ENCODE measurements at places on chromosomes 2 and 18.

DNA sequence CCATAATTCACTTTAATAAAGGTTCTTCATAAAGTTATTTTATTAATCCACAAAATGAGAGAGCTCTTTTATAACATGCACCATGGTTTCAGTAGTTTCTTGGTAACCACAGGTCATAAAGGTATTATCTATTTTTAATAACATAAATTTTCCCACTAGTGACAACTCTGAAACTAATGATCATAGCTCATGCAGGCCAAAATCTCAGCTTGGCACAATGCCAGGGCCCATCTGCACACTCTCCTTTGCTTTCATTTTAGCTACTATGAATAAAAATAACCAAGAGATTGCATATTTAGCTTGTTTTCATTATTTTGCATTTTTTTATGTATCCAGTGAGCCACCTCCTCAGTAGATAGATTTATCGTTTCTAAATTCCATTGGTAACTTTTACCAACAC lies 691.8 kb upstream of the CHAC2 start:
- no peak for ATAC-seq

- ATAC-seq = no peak
These were observed 86.0 kb downstream of the RAPGEF4 start for GRCh38 chr2:172821370-172822338.

DNA sequence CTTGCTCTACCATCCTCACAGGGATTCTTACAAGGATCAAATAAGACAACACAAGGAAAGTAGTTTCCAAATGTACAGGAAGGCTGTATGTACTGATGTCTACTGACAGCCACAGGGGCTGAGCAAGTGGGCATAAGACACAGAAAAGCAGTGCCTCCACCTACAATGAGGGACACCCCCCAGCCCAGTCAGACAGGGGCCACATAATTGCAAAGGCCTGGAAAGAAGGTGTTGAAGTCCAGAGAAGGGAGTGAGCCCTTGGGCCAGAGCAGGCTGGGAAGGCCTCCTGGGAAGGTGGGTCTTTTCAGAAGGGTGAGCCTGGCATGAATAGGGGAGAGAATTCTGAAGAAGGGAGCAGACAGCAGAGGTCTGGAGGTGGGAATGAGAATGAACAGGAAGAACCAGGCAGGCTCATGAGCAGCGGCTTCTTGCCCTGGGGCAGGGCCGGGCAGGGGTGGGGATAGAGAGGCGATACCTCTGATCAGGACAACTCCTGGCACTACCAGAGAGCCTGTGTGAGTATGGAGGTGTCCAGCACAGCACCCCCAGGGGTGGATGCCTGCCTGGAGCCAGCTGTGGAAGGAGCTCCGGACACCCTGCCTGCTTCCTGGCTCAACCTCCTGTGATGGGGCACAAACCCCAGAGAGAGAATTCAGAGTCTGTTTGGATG lies 30.1 kb downstream of the HS1BP3 start:
- ATAC-seq = no peak

- ATAC-seq = no peak
These were observed 912.6 kb upstream of the FSHR start for GRCh38 chr2:50066873-50067272.

DNA sequence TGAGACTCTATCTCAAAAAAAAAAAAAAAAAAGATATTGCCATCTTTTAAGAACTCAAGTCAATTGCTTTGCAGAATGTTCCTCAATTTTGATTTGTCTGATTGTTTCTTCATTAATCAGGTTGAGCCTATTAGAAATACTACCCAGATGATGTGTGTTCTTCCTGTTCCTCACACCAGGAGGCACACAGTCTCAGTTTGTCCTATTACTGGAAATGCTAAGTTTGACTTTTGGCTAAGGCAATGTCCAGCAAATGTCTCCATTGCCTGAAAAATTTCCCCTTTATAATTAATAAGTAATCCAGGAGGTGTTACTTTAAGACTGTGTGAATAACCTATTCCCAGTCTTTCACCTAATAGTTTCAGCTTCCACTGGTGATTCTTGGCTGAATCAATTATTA lies 28.4 kb downstream of the BOLA3 start:
- ATAC-seq = no peak

DNA sequence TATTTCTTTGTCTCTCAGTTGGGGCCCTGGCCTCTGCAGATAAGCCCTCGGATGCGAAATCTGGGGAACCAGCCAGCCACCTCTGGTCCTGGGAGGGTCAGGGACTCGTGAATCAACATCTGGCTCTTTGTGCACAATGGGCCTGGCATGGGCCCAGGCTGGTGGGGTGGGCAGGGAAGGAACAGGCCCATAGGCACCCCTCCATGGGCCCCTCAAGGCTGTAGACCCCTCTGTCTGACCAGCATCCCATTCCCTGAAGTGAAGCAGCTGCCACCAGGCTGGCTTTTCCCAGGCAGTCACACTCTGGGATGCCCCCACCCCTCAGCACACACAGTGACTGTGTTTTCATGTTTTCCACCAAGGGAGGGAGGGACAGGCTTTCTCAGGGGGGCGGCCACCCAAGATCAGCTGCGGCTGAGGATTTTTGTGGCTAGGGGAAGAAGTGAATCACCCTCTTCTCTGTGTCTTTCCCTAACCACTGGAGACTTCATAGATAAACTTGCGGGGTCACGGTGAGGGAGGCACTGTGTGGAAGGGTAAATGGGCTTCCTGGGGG lies 166.0 kb downstream of the AGAP1 start:
- ATAC-seq = no peak

DNA sequence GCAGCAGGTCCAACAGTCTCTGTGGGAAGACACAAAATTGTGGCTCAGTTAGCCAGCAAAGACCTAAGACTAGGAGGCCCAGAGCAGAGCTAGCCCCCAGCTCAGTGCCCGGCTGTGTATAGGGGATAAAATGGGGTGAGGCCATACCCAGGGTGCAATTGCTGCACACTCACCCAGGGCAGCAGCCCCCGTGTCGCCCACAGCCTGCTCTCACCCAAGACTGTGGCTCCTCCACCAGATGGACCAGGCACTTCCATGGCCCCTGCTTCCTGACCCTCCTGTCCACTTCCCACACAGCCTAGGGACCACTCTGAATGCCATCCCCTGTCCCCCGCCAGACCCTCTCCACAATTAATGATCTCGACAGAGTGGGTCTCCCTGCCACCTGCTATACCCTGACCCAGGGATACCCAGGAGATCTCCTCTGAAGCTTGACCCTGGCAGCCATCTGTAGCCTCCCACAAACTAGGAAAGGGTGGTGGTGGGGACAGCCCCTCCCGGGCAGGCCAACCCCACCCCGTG lies 85.7 kb downstream of the HS1BP3 start:
- ATAC-seq = no peak

- ATAC-seq = no peak
These were observed 30.1 kb downstream of the HRH4 start for GRCh38 chr18:24490539-24490938.

GRCh38 chr18:32612651-32613050 lies 142.0 kb upstream of the GAREM1 start:
- ATAC-seq = no peak

- no peak for ATAC-seq
These were observed 56.5 kb upstream of the COL5A2 start for GRCh38 chr2:189236066-189236465.

DNA sequence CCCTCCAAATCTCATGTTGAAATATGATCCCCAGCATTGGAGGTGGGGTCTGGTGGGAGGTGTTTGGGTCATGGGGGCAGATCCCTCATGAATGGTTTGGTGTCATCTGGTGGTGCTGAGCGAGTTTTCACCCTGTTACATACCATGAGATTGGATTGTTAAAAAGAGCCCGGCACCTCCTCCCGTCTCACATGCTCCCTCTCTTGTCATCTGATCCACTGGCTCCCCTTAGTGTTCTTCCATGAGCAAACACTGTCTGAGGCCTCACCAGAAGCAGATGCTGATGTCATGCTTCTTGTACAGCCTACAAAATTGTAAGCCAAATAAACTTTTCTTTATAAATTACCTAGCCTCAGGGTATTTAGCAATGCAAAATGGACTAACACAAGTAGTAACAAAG lies 405.0 kb upstream of the SLC39A10 start:
- no peak for ATAC-seq

DNA sequence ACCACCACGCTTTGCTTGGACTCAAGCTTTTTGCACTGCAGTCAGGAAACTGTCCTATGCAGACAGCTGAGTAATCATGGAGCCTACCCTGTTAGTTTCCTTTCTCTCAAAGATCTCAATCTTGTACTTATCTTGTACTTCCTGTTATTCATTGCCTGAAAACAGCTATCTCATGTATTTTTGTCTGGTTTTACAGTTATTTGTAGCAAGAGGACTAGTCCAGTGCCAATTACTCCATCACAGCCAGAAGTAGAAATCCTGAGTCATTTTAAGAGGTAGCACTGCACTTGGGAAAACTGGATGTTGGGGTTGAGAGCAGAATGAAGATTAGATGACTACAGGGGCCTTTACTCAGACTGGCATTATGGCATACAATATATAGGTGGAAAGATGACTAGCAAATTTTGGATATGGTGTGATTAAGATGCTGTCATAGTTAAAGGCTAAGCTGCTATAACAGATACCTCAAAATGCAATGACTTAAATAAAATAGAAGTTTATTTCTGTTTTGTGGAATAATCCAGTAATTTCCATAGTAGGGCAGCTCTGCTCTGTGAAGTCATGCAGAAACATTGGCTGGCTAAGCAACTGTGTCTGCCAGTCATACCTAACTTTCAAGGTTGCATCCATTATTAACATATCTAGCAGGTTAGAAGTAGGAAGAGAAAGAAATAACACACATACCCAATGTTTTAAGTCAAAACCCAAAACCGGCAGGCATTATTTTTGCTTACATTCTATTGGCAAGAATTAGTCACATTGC lies 21.1 kb upstream of the CHMP3 start:
- peak; percentile 86 for ATAC-seq

- ATAC-seq = no peak
These were observed 43.3 kb upstream of the LGALSL start for GRCh38 chr2:64410671-64411070.

DNA sequence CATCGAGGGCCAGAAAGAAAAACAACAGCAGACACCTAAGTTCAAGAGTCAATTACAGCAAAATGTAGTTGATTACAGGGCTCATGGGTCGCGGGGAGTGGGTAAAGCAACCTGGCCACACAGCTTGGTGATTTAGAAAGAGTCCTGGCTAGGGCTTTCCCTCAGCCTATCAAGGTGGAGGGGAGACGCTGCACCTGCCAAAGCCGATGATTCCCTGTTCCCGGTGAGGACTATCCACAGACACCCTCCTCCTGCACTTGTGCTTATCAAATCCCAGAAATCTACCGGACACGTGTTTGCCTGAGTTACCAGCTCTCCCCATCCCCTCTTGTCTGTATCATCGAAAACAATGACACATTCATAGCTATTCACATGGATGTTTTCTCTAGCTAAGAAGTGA lies 7.0 kb upstream of the SOX11 start:
- no peak for ATAC-seq

DNA sequence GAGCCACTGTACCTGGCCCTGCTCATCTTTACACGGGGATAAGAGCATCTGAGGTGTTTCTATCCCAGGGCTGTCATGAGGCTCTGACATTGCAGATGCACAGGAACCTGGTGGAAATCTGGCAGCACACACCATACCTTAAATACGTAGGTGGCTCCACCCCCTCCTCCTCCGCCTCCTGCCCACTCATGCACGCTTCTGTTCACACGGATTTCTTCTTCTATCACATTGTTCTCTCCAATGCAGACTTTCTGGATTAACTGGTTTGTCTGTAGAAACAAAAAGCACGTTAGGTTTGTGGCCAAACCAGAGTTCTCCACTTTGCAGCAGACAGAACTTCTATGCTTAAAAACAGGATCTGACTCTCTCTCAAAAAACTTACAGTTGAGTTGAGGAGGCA lies 118.2 kb downstream of the CLIP4 start:
- no peak for ATAC-seq

DNA sequence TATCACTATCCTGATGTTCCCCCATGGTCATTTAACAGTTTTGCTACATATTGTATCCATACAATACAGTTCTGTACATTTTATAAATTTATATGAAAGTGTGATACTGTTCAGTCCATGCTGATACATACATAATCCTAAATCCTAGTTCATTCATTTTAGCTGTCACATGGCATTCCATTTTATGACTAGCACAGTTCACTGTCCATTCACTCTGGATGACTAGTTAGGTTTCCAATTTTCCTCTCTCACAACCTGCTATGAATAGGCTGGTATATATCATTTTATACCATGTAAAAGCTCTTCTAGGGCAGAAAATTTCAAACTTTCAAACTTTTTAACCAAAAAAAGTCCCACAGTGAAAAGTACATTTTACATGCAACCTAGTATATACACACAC lies 15.2 kb downstream of the SMAD2 start:
- ATAC-seq = no peak

GRCh38 chr2:70513738-70514137 lies 39.9 kb downstream of the TGFA start:
- no peak for ATAC-seq

- no peak for ATAC-seq
These were observed 463.1 kb upstream of the DDX18 start for GRCh38 chr2:117351396-117351795.

GRCh38 chr2:104286841-104287240 lies 567.1 kb upstream of the POU3F3 start:
- ATAC-seq = no peak

GRCh38 chr2:224884188-224884587 lies 158.1 kb downstream of the DOCK10 start:
- ATAC-seq = no peak

- ATAC-seq = no peak
These were observed 34.5 kb downstream of the RAB31 start for GRCh38 chr18:9742524-9743131.

DNA sequence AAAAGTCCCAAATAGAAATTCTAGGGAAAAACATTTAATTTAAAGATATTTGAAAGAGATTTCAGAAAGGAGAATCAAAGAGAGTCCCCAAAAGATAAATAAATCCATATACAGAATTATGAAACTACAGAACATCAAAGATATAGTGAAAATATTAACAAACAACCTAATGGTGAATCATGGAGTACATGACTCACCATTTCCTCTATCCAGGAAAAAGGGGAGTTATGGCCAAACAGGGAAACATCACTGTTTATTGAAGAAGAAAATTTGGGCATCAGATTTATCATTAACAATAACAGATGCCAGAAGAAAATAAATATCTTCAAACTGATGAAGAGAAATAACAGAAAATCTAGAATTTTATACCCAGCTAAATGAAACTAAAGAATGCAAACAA lies 448.3 kb downstream of the CDH2 start:
- no peak for ATAC-seq

GRCh38 chr18:80201739-80202138 lies 45.6 kb downstream of the PARD6G start:
- no peak for ATAC-seq

DNA sequence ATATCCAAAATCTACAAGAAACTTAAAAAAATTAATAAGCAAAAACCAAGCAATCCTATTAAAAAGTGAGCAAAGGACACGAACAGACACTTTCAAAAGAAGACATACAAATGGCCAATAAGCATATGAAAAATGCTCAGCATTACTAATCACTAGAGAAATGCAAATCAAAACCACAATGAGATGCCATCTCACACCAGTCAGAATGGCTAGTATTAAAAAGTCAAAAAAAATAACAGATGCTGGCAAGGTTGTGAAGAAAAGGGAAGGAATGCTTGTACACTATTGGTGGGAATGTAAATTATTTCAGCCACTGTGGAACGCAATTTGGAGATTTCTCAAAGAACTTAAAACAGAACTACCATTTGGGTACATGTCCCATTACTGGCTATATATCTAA lies 128.8 kb upstream of the SESTD1 start:
- ATAC-seq = no peak
